ENCODE measurements at places on chromosomes 7 and 10. TPM values are rescaled to one million over a fixed set of nuclear protein-coding genes. Genes with fewer than 3 reads are reported as not detected.

The FZD8 gene
- total RNA-seq: 15.2 TPM

The TAF3 gene
- total RNA-seq: 2.2 TPM

The CALCR gene
- not detected for total RNA-seq

The NOLC1 gene
- total RNA-seq: 18.1 TPM

- no peak for DNase-seq
Observed at GRCh38 chr7:80443325-80443724, 68.5 kb downstream of the GNAT3 start.

DNA sequence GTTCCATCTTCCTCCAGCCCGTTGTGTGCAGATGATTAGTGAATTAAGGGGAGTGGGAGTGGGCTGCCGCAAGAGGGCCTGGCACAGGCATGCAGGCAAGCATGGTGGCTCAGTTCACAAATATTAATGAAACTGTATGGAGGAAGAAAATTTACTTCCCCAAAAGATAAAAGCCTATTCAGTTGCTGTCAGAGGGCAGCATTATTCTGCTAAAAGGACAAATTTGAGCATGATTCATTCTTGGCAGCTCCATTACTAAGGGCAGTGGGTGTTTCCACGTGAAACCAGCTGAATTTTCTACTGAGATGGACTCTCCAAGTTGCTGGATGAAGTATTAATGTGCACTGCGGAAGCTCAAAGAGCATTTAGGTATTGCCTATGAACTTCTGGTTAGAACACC lies 90.9 kb upstream of the WDR11 start:
- DNase-seq: no peak

GRCh38 chr10:71713135-71714030 lies 6.2 kb downstream of the C10orf105 start:
- peak; percentile 99 for DNase-seq

- no peak for DNase-seq
Observed at GRCh38 chr10:109922358-109922975, 844 bp downstream of the XPNPEP1 start.

DNA sequence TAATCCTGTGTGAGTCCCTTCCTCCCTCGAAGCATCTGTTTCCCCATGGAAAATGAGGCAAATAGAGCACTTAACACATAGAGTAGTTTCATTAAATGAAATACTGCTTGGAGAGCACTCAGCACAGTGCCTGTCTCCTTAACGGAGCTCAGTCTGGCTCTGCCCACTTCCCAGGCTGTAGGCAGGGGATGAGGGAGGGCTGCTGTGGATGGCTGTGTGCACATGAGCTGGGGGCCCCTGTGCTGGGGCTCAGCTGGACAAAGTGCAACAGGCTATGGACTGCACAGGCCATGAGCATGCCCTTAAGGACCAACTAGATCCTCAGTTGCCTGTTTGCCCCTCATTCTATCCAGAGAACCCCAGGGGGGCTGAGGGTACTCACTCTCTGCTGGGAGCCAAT lies 14.5 kb downstream of the ZCCHC24 start:
- peak; percentile 76 for DNase-seq

DNA sequence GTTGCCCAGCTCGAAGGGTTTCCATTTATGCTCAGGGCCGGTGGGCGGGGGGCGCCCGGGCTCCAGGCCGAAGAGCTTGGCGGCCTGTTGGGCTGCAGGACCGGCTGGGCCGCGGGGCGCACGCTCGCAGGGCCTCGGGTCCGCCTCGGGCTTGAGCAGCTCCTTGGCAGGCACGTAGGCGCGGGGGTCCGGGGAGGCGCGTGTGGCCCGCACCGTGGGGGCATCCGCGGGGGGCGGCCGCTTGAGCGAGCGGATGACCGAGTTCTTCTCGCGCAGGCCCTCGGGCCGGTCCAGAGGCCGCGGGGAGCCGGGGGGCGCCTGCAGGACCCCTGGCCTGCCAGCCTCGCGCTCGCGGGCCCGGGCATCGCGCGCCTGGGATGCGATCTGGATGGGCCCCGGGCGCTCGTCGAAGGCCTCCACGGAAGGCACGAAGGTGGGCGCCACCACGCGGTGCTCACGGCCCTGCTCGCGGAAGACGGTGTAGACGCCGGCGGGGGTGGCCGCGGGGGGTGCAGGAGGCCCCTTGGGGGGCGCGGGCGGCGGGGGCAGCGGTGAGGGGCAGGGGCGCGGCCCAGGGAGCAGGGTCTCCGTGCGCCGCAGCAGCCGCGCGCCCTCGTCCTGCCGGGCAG lies 35.2 kb downstream of the TNRC18 start:
- DNase-seq: peak; percentile 67
